Right renal pelvis (tissue), 4 donors: ENCODE measurements at places on chromosomes 7 and 10. TPM values are rescaled to one million over a fixed set of nuclear protein-coding genes. Genes with fewer than 3 reads are reported as not detected.

- DNase-seq, result no peak
These were observed 43.2 kb upstream of the LRGUK start for GRCh38 chr7:134083766-134084487.

DNA sequence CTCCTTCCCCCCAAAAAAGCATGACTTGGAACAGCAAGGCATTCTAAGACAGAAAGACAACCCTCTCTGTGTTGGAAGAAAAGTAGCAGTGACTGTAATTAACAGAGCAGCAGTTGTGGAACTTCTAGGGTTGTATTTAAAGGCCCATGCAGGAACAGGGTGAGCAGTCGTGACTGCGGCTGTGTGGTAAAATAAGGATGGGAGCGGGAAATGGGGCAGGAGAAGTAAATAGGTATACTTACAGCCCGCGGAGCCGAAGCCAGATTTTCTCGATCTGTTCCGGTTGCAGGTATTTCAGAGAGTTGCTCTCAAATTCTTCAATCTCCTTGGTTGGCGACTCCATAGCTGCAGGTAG lies 179 bp downstream of the PDE1C start:
- DNase-seq, result no peak

DNA sequence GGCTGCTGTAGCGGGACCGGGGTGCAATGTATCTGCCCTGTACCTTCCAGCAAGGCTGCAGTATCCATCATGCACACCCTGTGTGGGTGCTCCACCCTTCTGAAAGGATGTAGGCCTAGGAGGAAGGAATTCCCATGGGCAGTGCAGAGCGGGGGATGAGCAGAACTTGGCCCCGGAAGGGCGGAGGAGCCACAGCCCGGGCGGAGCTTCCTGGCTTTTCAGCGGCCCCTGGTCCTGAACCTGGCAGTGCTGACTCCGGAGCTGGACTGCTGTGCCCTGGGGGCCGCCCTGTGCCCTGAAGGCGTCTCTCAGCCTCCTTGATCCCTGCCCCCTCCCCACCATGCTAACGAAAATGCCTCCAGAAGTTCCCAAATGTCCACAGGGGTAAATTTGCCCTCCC lies 175.8 kb downstream of the TCERG1L start:
- DNase-seq, result no peak

- no peak for DNase-seq
These were observed 982.8 kb upstream of the SORCS1 start for GRCh38 chr10:108147346-108147745.

DNA sequence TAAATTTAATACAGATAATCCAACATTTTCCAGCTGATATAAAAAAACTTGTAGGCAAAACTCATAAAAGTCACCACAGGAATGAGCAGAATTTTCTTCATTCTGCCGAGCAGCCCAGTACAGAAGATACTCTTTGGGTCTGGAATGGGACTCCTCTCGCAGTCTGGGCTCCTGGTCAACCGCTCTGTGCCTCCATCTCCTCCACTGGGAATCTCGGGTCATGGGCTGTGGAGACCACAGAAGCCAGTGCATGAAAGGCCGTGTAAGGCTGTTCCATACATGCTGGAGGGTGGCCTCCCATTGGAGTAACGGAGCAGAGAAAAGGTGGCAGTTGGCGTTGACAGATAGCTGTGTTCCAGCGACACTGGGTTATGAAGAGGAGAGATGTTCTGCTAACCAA lies 616.4 kb upstream of the MGMT start:
- DNase-seq, result no peak

DNA sequence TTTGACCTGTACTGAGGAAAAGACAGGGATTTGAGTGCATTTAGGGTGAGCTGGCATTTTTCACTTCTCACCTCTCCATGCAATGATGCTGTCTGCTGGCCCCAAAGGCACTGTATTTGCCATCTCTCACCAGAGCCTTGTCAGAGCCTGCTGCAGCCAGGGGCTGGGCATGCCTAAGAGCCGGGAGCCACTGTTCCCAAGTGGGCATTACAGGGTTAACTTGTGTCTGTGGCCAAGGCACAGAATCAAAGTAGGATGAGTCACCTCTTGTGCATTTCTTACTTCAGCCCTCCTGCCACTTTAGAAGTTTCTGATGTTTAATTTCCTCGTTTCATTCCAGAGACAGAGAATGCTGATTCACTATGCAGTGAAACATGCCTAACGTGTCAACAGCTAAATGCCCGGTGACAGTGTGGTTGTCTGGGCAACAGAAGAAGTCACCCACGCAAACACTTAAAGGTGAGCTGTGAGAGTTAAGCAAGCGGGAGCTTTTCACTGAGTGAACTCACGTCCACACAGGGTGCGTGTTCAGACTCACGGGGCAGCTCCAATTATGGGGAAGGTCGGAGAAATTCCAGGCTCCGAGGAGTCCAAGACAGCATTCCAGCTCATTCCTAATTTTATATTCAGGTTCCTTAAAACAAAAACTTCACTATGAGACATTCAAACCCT lies 57.1 kb upstream of the IGFBP3 start:
- DNase-seq, result no peak

GRCh38 chr10:132397671-132398565 lies 918 bp downstream of the PWWP2B start:
- no peak for DNase-seq

- no peak for DNase-seq
These were observed 225.0 kb upstream of the NPY start for GRCh38 chr7:24058953-24059352.

GRCh38 chr10:60175441-60175971 lies 214.2 kb downstream of the ANK3 start:
- DNase-seq, result no peak

GRCh38 chr7:22551768-22552513 lies 52.0 kb upstream of the STEAP1B start:
- no peak for DNase-seq

DNA sequence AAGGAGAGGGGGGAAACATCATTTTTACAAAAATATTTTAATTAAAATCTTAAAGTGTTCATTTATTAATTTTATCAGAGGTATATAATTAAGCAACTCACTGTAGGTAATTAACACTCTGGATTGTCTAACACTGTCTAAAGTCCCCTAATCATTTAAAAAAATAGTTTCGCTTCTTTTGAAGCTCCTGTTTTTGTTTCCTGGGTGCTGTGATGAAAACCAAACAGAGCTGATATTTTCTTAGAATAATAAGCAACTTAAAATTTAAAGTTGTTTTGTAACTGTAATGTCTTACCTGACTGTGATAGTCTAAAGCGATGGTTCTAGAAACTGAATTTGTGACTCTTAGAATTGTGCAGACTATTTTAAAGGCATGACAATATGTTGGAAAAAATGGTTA lies 961.0 kb downstream of the GATA3 start:
- DNase-seq, result no peak

DNA sequence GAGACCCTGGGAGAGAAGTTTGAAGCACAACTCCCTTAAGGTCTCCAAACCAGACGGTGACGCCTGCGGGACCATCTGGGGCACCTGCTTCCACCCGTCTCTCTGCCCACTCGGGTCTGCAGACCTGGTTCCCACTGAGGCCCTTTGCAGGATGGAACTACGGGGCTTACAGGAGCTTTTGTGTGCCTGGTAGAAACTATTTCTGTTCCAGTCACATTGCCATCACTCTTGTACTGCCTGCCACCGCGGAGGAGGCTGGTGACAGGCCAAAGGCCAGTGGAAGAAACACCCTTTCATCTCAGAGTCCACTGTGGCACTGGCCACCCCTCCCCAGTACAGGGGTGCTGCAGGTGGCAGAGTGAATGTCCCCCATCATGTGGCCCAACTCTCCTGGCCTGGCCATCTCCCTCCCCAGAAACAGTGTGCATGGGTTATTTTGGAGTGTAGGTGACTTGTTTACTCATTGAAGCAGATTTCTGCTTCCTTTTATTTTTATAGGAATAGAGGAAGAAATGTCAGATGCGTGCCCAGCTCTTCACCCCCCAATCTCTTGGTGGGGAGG lies 10.8 kb downstream of the SERPINE1 start:
- no peak for DNase-seq

DNA sequence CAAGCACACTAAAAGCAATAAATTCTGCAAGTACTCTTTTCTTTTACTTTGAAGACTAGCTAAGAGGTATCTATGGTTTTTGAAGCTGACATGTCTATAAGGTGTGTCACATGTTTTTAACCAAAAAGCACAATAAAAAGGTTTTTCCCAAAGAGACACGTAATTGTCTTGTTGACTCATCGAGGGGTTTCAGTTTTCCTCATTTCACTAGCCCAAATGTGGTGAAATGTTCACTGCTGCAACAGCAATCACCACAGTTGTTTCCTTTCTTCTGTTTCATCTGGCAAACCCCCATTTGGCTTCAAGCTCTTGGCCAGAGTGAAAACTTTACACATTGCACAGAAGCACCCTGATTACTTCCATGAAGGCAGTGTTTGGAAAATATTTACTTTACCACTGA lies 3.8 kb upstream of the HOXA4 start:
- no peak for DNase-seq

DNA sequence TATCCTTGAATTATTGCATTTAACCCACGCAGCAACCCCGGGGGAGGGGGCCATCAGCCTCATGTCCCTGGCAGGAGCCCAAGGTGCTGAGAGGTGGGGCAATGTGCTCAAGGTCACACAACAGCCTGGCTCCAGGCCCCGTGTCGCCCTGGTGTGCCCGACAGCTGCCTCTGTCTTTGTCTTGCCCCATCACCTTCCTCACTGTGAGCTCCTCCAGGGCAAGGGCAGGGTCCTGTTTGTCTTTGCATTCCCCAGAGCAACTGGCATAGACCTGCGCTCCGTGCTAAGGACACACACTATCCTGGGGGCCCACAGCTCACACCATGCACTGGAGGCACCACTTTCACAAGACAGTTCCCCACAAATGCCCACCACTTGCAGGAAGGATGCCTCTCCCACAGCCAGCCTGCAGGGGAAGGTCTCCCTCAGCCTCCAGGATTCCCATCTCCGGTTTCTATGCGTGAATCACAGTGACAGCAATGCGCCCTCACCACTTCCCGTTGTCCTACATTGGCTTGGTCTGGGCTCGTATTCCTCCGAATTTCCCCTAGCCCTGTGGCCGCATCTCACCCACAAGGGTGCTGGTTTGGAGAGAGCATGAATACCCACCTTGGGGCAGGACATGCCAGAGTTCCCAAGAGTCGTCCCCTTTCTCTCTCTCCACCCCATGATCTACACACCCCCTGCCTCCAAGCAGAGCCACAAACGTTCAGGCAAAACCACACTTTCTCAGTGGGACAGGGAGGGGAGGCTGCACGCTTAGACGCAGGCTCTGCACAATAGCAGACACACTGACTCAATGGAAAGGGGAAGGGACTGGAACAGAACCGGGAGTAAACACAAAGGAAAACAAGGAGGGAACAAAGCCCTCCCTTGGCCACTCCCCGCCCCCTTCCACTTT lies 10.3 kb downstream of the ITPRIP start:
- DNase-seq, result no peak

- no peak for DNase-seq
These were observed 31.2 kb downstream of the OSBPL3 start for GRCh38 chr7:24948739-24949138.

- no peak for DNase-seq
These were observed 46.6 kb downstream of the GLCCI1 start for GRCh38 chr7:8015100-8015745.

- DNase-seq, result no peak
These were observed 91.5 kb downstream of the FOXL3 start for GRCh38 chr7:381211-382042.

DNA sequence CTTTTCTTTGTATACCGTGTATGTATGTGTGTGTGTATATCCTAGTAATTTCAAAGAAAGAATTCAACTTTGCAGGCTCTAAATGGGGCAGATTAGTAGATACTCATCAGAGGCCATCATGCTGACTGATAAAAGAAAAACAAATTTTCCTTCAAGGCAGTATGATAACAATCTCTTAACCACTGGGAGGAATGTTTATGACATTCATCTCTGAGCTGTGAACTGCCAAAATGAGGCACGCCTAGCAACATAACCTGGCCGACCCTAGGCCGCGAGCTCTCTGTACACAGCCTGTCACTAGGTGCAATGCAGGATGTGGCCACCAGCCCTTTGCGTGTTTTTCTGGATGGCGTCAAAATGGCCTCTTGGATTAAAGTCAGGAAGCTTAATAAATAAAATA lies 343.7 kb upstream of the GALNT17 start:
- no peak for DNase-seq

DNA sequence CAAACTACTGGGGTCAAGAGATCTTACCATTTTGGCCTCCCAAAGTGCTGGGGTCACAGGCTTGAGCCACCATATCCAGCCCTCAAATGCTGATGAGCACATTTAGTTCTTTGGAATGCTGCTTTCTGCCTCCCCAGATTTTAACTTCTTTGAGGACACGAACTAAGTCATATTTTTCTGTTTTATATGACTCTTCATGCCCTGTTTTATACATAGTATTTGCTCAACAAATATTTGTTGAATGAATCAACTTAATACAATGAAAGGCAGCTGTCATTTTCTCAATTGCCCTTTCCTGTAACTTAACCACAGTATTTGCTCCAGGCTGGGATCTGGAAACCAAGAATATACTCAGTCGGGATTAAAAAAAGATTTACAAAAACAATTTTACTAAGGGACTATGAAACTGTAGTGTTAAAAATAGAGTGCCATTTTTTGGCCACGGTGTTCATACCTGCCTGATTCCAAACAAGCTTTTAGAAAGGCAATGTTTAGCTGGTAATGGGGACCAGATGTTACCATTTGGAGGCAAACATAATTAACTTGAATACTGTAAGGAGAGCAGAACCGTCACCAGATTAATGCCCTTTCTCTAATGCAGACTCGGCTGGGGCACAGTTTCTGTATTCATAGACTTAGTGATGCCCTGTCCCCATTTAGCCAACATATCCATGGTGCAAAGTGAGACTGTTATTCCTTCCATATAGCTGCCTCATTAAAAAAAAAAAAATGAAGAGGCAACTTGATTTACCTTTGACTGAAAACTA lies 117.6 kb downstream of the NRP1 start:
- DNase-seq, result no peak

DNA sequence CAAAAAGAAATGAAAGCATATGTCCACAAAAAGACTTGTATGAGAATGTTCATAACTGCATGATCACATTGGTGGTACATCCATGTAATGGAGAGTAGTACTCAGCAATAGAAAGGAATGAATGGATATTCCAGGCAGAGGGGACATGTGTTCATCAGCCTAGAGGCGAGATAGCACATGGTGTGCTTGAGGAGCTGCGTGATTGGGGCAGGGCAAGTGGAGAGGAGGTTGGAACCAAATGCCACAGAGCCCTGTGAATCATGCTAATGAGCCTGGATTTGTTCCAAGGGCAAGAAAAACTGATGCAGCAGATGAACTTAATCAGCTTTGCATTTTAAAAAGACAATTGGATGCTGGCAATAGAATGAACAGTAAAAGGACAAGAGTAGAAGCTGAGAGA lies 73.3 kb downstream of the C10orf90 start:
- no peak for DNase-seq

HOXA9 gene
- polyA plus RNA-seq, result 117 TPM

TECPR1 gene
- 16.4 TPM for polyA plus RNA-seq

RSPH10B2 gene
- not detected for polyA plus RNA-seq

LRRD1 gene
- 0.60 TPM for polyA plus RNA-seq

HHEX gene
- 8.5 TPM for polyA plus RNA-seq

ATRNL1 gene
- polyA plus RNA-seq, result 31.2 TPM

ABCA13 gene
- 0.94 TPM for polyA plus RNA-seq

DRGX gene
- 0.05 TPM for polyA plus RNA-seq
